NCI-H460 (cell line): ENCODE measurements at places on chromosomes 4 and X. TPM values are rescaled to one million over a fixed set of nuclear protein-coding genes. Genes with fewer than 3 reads are reported as not detected.

GRCh38 chr4:8391972-8392371, 48.6 kb downstream of the ACOX3 start:
- no peak for DNase-seq

GRCh38 chr4:85029453-85029852, 63.0 kb upstream of the WDFY3 start:
- DNase-seq, result no peak

HSPA4L gene
- 21.5 and 27.0 TPM in 2 replicates for total RNA-seq

RIPPLY1 gene
- total RNA-seq, result not detected in 2 replicates

USP11 gene
- 17.0 and 17.3 TPM in 2 replicates for total RNA-seq

- no peak for DNase-seq
Observed at GRCh38 chrX:130082244-130083106, 27.8 kb downstream of the ELF4 start.

IGBP1 gene
- 72.4 and 89.7 TPM in 2 replicates for total RNA-seq

DNA sequence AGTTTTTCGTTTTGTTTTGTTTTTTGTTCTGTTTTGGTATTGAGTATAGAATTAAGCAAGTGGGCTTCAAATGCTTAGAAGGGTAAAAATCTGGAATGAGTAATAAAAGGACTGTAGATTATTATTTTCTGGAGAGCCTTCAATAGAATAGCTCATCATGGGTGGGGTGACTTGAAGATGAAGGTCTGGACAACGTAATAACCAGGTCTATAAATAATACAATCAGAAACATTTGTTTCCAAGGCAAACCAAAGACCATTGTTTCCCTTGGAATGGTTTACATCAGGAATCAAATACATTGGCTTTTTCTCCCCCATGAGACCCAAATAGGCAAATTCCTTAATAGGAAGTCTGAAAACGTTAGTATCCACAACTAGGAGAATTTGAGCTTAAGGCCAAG, 721.6 kb downstream of the RPA4 start:
- DNase-seq, result no peak

CXCR3 gene
- not detected in 2 replicates for total RNA-seq

- DNase-seq, result no peak
Observed at GRCh38 chr4:20268028-20268427, 16.3 kb downstream of the SLIT2 start.

DNA sequence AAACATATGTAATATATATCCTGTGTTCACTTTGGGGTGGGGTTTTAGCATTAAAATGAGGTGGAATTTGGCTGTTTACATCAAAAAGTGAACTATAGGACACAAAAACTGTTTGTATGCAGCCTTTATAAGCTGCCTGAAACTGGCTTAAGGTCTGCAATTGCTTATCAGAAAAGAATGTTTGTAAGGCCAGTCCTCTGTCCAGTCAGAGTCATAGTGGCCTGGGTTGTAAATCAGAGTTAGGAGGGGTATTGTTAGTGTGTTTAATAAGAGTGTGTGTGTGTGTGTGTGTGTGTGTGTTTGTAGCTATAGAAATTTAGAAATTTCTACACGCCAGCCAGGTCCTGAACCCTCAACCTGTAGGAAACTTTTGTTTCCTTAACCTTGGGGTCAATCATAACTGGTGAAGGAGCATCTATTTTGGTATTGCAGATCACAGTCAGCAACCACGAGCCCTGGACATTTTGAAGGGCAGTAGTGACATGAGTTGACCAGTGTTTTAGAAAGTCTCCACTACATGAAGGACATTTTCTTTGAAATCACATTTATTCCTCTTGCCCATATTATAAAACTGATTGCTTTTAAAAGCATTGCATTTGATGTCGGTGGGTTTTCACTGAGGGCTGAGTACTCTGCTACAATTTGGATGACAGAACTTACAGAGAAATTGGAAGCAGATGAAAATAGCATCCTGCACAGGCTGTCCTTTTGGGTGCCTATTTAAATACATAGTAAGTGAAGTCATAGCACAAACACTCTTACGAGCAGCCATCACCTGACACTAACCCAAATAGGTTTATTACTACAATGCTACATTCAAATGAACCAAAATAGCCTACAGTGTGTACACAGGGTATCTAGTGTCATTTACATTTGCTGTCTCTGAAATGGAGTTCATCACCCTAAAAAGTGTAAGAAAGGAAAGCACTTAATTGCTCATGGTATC, 11.2 kb upstream of the TMEM154 start:
- DNase-seq, result no peak
